ENCODE measurements at places on chromosomes 7 and 10.
A peak's percentile ranks its signal among the peaks of the same experiment; 100 is the strongest.

DNA sequence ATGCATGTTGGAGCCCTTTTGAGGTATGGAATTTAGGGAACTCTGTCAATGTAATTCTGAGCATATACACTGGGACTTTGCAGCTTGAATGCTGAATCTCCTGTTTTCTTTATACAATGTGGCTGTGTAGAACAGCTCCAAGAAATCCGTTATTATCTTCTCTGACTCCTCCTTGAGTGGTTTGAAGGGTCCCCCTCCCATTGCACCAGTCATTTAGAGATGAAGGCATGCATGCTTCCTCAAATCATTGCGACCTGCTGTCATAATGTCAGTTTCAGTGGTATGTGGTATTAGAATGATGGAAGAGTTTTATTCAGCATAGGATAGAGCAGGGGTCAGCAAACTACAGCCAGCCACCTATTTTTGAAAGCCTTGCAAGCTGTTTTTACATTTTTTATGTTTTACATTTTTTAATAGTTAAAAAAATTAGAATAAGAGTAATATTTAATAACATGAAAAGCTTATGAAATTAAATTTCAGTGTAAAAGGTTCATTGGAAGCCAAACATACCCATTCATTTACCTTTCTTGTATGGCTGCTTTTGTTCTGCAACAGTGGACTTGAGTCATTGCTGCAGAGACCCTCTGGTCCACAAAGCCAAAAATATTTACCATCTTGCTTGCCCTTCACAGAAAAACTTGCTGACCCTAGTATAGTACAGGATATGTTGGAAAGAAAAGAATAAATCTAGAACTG, 8.1 kb downstream of the STK17A start:
- no peak for DNase-seq

DNA sequence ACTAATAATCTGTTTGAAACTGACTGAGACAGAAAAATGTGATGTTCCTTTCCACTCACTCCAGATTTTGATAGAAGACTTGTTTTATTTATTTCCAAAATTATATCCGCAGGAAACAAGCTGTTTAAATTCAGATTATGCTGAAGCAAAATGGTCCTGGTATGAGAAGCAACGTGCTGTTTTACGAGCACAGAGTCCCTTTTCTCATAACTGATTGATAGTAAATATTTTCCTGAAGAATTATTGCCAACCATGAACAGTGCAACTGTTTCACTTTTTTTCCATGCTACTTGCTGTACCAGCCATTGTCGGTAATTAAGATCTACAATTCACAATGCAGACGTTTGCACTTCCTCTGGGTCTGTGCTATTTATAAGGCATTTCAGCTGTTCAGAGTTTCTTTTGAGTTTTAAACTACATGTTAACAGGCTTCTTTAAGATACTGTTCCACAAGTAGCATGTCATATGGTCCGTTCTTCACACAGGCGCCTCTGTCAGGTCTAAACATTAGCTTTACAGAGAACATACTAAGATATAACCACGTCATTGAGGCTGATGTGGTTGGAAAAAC, 103.8 kb downstream of the POLL start:
- DNase-seq, result no peak

DNA sequence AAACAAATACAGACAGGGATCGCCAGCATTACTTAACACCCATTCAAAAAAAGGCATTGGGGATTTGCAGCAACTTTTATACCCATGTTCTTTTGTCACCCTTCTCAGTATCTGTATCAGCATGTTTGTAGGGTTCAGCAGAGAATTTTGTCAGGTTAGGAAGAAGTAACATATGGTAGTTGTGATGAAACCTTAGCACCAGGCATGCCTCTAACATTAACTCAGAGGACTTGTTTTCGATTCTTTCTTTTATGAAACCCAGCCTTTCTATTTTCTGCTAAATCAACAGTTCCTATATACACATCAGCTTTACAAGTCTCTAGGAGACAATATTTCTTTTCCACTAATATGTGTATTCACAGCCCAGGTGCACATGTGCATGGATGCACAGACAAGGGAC, 22.4 kb upstream of the HDAC9 start:
- DNase-seq, result no peak

DNA sequence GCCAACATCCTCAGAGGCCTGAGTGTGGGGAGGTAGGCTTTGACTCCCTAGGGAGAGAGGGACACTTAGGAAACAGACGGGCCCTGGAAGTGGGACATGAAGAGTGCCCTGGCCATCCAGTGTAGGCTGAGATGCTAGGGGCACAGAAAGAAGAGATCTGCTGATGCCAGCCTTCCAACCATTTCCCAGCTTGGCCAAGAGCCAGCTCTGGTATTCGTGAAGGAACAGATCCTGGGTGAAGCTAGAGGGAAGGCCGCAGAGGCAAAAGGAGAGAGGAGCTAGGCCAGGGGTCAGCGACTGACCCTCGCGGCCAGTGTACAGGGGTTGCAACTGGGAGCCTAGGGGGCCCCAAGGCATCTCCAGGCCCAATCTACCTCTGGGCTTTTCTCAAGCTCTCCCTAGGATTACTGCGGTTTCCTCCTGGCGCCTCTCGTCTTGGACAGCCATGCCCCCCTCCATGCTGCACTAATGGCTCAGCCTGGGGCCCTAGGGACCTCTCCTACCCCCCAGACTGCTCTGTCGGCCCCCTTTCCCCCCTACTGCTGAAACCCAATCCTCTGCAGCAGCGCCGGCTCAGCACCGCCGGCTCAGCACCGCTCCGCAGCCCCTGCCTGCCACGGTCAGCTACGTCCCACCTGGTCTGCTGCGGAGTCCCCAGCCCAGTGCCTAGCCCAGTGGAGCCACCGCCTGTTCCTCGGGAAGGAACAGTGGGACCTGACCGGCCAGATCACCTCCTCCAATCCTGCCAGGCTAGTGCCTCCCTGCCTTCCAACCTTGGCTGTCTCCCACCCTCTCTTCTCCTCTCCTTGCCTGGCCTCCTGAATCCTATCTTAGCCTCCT, at the start of gene ASIC3:
Gene ASIC3 (plus strand): TSS at position 556 of the 840 bp plus-strand sequence. CDS start 355 bp downstream, outside the sequence.
- DNase-seq, result no peak

DNA sequence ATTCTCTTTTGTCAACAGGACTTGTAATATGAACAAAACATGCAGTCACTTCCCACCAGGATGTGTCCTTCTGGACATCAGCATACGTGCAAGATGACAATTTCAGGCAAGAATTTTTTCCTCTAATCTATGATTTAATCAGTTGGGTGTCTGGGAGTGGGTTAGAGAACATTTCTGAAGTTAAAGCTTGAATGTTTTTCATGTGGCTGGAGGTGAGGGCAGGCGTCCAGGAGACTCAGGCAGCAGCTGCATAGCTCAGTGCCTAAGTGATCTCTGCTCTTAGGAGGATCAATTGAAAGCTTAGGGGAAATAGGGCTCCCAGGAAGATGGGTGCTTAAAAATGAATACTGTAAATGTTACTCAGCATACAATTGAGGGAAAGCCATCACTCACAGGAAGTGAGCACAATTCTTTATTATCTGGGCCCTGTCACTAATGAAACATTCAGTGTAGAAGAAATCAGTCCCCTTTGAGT, 457.6 kb upstream of the KLF6 start:
- DNase-seq, result no peak

GRCh38 chr7:381211-382042, 91.5 kb downstream of the FOXL3 start:
- DNase-seq, result peak; percentile 14

DNA sequence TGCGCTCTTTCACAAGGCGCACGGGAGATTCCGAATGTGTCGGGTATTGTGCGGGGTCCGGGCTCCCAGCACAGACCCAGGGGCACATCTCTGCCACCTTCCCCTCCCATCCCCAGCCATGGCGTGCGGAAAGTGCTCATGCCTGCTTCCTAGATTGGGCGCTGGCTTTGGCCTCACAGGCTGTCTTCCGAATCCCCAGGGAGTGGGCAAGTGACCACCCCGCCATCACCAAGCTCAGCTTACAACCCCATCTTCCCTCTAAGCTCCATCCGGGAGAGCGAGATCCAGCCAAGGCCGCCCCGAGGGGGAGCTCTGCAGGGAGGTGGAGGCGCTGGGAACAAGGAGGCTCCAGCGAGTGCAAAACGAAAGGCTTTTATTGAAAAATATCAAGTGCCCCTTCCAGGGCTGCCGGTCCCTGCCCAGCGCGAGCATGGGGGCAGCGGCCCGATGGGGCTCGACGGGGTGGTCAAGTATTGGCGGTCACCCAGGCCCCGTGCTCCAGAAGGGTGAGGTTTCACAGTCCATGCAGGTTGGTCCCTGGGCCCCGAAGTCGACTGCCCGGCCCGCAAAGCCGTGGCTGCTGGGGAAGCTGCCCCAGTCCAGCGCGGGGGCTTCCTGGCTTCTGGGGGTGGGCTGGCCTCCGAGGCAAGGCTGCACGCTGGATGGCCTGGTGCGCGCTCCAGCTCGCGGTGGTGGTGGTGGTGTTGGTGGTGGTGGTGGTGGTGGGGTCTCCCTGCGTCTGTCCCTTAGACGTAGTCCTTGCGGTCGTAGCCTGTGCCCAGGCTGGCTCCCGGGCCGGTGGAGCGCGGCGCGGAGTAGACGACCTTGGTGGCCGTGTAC, 1.2 kb downstream of the CLDN3 start:
- no peak for DNase-seq

- DNase-seq, result no peak
Observed at GRCh38 chr10:35959252-35959651, 317.2 kb upstream of the FZD8 start.
